Frontal cortex (tissue), 4 donors: ENCODE measurements at places on chromosomes 6 and 20. TPM values are rescaled to one million over a fixed set of nuclear protein-coding genes. Genes with fewer than 3 reads are reported as not detected.

Gene CNBD2
- total RNA-seq = 1.6 TPM

Gene KCNS1
- total RNA-seq = 1.2 TPM

Gene ADGRF4
- total RNA-seq = not detected

Gene SSTR4
- total RNA-seq = 0.41 TPM

Gene NHLRC1
- 2.9 TPM for total RNA-seq

Gene ADA
- 2.4 TPM for total RNA-seq

Gene OPN5
- total RNA-seq = not detected

Gene PLCB1
- 48.9 TPM for total RNA-seq

Gene DEFB127
- not detected for total RNA-seq

Gene SMLR1
- total RNA-seq = not detected

Gene SYCP2
- total RNA-seq = 4.1 TPM

Gene TREML1
- 0.41 TPM for total RNA-seq

Gene HDGFL1
- under 0.01 TPM for total RNA-seq

Gene TRIM31
- total RNA-seq = not detected

Gene RAET1L
- not detected for total RNA-seq
